ENCODE measurements at places on chromosomes 11 and 22. TPM values are rescaled to one million over a fixed set of nuclear protein-coding genes. Genes with fewer than 3 reads are reported as not detected.

Gene CCDC81
- total RNA-seq, result 0.79 TPM

Gene GTSE1
- 12.3 TPM for total RNA-seq

Gene GAL3ST1
- total RNA-seq, result 5.9 TPM

DNA sequence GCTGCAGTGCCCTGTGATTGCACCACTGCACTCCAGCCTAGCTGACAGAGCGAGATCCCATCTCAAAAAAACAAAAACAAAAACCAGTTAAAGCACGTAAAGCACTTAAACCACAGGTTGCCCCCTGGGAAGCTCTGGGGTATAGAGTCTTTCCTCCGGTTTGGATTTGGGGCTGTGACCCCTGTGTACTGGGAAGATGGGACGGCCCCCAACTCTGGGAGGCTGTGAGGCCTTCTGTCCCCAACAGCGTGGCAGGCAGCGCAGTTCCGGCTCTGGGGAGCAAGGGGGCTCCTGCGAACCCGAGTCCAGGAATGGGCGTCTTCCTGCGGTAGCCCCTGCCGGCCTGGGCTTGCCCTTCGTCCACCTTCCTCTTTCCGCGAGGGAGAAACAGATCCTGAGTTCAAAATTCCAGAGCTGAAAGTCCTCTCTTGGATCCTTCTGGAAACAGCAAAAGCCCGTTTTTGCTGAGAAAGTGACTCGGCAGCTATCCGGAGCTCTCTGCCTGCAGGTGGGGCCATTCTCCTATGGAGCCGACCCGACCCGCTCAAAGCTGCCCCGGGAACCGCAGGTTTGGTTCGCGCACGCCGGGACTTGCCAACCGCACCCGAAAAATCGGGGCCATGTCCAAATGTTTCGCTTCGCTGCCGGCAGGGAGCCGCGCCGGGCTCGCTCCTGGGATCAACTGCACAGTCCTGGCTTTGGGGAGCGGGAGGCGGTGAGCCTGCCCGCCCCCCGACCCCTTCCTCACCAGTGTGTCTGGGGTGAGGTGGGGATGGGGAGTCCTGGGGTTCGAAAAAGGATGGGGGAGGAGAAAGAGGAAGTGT lies 36.3 kb upstream of the POLA2 start:
- no peak for DNase-seq

- DNase-seq, result no peak
These were observed 268.2 kb upstream of the C11orf87 start for GRCh38 chr11:109153836-109154235.

GRCh38 chr11:20421946-20422345 lies 34.4 kb downstream of the PRMT3 start:
- no peak for DNase-seq

DNA sequence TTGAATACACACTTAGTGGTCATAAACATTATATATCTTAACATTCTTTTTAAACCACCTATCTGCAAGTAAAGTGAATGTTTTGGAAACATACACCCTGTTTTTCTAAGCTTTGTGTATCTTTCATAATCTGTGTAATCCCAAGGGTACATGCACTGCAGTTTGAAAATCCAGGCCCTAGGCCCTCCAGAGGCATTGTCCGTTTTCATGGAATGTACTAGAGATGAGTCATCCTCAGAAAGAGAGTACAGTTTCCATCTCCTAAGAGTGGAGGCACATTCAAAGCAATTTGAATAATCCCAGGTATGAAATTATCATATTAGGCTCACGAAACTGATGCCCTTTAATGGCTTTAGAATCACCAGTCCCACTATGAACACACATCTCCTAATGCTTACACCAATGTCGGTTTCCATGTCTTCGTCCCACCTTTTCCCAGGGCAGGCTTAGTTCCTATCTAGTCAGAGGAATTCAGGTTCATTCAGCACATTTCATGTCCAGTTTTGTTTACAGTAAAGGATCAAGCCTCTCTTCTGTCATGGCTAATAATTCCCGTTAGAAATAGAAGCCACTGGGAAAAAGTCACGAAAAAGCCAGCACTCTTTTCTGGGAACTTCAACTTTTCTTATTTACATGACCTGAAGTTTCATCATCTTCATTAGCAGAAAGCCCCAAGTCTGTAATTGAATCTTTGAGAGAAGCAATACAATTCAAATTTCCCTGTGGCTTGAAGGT lies 39.5 kb upstream of the CD44 start:
- no peak for DNase-seq

DNA sequence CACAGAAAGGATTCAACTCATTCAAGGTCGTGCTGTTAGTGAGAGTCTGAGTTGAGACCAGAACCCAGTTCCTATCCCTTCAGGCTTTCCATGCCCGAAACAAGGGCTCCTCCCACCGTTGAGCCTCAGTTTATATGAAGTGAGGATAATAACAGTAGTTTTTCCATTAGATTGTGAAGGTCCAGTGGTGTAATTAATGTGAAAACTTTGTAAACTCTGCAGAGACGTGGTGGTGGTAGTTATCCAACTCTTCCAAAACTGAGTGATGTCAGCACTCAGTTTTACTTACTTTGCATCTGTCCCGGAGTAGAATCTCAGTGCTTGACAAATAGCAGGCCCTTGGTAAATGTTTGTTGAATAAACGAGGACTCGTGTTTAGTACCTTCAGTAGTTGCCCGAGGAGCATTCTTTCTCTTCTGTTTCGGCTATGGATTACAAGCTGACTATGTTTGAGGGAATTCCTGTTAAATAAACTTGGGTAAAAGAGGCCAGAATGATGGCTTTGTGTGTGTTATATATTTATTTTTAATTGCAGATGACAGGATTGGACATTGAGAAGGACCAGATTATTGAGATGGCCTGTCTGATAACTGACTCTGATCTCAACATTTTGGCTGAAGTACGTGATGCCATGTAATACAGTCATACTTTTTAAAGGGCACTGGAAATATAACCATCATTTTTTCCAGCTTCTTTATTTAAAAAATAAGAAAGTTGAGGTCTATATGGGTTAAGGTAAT lies 1.0 kb downstream of the REXO2 start:
- DNase-seq, result no peak

DNA sequence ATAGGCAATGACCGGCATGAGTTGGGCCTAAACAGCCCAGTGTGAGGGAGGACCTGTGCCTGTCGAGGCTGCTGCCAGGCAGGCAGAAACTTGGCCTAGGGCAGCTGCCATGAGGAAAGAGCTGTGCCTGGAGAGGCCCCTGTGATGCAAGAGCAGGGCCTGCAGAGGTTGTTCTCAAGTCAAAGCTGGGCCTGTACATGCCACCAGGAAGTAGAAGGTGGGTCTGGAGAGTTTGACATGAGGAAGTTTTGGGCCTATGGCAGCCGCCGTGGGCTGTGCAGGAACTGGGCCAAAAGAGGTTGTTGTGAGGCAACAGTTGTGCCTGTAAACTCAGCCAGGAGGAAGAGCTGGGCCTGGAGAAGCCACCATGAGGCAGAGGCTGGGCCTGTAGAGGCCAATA lies 43.2 kb downstream of the OR4C45 start:
- DNase-seq, result no peak
